ENCODE measurements at places on chromosomes 4 and X.

DNA sequence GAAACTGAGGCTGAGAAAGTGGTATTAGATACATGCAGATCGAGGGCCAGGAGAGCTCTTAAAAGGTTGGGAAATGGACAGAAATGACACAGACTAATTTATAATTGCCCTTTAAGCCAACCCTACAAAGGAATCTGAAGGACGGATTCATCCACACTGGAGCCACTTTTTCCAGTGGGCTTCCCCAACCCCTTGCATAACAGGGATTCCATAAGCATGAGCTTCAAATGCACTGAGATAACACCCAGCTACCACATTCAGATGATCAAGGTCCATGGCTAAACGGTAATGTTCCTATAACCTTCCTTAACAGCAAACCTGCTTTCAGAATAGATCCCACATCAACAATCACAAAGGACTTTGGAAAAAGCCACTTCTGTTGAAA, 34.2 kb downstream of the PLAC1 start:
- no peak for DNase-seq

DNA sequence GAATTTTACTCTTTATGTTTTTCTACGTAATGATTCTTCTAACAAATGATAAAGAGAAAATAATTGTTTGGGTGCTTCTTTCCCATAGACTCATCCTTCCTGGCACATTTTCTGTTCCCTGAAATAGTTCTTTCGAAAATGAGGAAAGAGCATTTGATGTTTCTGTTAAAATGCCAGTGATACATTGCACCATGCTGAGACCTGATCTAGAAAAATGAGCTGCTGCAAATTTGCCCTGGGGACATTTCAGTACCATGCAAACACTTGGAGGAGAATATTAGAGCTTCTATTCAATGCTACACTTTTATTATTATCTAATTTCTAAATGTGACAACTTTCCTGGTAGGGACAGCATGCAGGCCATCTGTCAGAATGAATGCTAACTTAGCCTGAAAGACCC, 83.3 kb downstream of the C4orf33 start:
- DNase-seq = no peak

DNA sequence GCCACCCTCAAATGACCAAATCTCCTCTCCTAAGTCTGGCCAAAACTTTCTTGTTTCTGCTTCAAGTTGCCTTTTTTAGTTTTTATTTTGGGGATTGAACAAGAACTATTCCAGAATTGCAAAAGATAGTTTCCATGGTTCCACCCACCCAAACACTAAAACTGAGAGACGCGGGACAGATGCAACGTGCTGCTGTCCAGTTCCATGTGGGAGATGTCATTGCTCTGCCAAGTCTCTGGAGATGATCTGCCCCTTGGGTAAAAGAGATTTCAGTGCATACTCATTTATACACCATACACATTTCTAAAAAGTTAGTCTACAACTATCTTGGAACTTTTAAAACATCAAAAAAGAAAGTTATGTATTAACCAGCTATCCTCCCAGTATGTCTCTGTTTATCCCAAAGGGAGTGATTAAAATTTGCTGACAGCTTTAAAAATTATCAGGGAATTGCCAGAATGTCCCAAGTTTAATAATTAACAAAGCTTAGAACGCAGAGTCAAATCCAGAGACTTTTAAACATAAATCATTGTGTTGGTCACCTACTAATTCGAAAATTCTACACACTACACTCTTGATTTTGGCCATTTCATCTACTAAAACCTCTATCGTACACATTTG, 3.2 kb downstream of the MAOB start:
- DNase-seq = no peak

DNA sequence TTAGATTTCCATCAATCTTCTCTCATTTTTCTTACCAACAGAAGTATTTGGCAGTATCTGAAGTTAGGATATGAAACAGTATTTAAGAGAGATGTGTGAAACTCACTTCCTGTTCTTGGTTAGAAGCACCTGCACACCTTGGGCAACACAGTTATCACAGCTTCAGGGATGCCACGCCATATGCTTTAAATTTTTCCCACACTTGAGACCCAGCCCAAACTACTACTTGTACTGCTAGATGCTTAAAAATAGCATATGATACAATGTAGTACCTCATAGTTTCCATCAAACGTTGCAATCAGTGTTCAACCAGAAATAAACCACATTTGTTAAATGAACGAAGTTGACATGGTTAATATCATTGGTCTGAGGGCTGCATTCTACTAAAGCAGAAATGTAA, 725.1 kb upstream of the FRG1 start:
- DNase-seq = no peak

GRCh38 chr4:154137320-154137905, 348.5 kb upstream of the SFRP2 start:
- no peak for DNase-seq

DNA sequence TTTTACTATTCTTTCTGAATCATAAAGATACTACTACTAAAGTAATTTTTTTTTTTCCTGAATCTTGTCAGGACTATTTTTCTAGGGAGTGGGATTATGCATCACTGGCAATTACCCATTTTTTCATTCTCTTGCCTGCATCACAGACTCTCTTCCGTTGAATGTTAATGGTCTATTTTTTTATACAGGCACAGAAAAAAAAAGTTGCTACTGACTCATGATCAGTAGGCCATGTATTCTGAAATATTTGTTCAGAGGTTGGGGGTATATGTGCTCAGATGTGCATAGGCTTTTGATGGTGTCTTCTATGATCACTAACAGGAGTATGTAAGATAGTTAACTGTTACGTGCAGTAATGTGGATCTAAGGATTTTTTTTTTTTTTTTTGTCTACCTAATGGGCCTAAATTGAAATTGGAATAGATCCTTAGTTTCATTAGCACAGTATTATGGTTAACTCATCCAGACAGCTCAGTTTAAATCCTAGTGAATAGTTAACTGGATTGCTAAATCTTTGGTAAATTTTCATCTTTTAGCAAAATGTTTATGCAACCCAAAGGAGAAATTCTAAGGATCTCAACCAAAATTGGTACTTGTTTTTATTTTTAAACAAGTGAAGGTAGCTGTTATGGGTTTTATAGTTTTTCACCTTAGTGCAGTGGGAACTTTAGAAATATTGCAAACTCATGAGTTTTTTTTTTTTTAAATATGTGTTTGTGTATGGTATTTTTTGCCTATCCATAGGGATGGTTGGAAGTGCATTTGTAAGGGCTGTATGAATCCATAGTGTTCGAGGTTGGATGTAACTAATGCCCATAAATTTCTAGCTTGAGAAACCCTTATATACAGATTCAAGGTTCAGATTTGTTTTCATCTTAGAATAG, 12.1 kb downstream of the BMP2K start:
- no peak for DNase-seq

- DNase-seq = no peak
These were observed 65.5 kb upstream of the FGG start for GRCh38 chr4:154677923-154678322.

DNA sequence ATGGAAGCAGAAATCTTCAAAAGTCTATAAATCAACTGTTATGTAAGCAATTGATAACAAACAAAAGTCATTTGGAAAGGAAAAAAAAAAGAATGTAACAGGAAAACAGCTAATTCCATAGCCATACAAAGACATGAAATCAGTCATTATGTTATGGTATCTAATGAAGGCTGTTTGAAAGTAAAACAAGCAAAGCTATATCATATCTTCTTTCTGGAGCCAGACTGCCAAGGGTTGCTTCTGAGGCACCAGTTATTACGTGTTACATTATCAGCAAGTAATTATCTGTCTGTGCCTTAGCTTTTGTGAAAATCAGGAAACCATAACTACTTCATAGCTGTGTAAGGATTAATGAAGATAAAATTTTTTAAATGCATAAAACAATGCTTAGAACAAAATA, 480.2 kb downstream of the FAT4 start:
- DNase-seq = no peak

GRCh38 chr4:164596927-164597326, 157.0 kb upstream of the SMIM31 start:
- no peak for DNase-seq

Measured in SHP77 treated with DMSO at 0.1 percent for 48 hours (cell line).